ENCODE measurements at places on chromosomes 1 and 21.

DNA sequence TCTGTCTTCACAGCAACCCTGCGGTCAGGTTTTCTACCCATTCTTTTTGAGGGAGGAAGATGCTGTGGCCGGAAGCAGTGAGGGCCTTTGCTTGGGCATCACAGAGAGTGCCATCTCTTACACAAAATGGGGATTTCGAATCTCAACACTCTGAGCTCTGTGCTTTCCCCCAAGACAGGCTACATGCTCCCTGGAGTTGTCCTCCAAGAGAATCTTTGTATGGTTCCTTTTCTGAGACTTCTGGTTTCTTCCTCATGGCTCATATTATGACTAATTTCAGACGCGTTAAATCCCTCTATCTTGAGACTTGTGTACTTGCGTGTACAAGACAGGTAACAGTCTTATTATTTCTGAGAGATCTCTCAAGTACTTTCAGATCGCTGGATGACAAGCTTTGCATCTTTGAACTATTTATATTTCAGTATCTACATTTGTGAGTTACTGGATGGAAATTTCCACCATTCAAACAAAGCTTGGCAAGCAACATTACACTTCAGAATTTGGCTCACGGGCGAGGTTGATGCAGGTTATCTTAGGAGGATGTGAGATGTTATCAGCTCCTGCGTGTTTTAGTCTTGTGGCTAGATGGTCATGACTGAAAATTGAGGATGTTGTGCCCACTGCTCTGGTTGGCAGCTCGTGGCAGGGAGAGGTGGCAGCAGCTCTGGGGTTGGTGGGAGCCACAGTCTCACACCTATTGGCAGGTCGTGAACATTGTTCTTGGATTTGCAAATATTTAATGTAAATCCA is 19.4 kb downstream of the ABCG1 start:
- DNase-seq, result no peak

DNA sequence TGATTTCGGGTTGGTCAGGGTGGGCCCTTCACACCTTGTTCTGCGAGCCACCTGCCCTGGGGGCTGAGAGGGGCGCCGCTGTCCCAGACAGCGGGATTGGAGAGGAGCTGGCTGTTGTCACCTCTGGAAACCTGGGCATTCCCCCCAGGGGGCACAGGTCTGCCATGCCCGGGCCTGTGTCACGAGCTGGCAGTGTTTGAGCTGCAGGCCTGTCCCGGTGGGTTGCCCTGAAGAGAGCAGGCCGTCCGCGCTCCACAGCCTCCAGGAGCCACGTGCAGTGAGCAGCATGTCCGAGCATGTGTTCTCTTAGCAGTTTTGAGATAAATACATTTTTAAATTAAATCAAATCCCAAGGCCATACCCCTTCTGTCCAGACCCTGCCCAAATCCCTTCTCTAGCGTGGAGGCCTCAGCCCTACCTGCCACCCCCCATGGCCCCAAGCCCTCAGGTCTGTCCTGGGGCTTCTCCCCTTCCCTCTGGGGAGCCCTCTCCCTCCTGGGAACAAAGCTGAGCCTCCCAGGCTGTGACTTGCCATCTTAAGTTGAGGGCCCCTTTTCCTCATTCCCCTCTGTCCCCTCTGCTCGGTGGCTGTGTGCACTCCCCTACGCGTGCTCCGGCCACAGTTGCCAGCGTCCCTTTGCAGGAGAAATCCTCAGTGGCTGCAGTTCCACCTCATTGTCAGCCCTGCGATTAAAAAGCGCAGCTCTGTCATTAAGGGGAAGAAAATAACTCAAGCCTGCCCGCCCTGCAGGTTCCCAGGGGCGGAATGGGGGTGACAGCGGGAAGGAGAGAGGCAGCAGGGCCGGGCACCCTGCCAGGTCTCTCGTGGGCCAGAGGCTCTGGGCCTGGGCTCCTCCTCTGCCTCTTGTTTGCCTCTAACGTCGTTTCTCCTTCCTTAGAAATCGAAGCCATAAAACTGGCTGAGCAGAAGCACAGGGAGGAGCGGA is 26.6 kb downstream of the SLX9 start:
- DNase-seq, result peak; percentile 45

GRCh38 chr1:198756470-198756869 is 117.6 kb downstream of the PTPRC start:
- DNase-seq, result peak; percentile 53

DNA sequence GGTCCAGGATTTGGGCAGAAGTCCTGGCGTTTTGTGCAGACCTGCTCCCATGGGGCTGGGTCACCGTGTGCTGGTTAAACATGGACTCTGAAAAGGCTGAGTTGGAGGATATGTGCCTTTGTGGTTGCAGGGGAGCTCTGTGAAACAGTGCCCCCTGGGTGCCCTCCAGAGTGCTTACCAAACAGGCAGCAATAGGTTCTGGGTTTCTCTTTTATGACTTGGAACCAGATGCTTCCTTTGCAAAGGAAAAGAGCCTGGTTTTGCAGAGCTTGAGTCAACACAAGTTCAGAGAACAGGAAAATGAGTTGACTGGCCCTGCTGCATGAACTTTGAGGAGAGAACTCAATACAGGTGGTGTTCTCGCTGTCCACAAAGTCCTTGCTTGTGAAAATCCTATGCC is 288.9 kb downstream of the TM2D1 start:
- DNase-seq, result peak; percentile 33

Measured in NCI-H69 (cell line).